ENCODE measurements at places on chromosomes 6 and 20.

- peak; percentile 27 for DNase-seq
Observed at GRCh38 chr6:27753668-27754407, 158.4 kb downstream of the OR2B2 start.

DNA sequence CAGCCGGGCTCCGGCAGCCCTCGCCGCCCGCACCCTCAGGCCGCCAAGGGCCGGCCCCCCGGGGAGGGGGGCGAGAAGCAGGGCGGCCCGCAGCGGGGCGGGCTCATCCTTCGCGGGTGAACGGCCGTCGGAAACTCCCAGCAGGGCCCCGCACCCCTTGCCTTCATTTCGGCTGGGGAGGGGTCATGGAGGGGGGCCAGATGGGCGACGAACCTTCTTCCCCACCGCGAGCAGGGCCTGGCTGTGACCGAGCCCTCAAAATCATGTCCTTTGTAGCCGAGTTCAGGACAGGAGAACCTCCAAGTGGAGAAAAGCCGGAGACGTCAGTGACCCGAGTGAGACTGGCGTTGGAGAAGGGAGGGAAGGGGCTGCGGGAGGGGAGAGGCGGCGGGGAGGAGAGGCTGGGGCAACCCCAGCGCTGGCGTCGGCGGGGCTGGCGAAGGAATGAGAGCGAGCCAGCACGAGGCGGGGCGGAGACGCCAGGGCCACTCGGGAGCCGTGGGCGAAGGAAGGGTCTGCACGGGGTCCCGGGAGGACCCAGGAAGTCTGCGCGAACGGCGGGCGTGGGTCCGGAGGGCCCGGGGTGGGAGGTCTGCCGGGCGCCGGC lies 571 bp upstream of the FOXC1 start:
- no peak for DNase-seq

DNA sequence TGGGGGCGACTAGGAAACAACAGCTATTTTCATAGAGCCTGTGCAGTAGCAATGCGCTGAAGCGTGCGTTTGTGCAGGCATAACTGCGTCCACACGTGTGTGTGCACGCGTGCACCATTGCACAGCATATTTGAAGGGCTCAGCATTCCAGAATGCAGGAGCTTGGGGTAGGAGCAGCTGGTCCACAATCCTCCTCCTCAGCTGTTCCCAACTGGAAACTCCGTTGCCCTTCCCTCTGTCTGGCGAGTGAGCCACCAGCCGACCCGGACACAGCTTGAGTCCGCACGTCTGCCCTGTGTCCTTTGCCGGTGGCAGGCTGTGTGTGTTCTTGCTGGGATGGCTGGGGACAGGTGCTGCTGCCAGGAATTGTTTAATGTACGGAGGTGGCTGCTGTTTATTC lies 110.2 kb downstream of the SASH1 start:
- no peak for DNase-seq

DNA sequence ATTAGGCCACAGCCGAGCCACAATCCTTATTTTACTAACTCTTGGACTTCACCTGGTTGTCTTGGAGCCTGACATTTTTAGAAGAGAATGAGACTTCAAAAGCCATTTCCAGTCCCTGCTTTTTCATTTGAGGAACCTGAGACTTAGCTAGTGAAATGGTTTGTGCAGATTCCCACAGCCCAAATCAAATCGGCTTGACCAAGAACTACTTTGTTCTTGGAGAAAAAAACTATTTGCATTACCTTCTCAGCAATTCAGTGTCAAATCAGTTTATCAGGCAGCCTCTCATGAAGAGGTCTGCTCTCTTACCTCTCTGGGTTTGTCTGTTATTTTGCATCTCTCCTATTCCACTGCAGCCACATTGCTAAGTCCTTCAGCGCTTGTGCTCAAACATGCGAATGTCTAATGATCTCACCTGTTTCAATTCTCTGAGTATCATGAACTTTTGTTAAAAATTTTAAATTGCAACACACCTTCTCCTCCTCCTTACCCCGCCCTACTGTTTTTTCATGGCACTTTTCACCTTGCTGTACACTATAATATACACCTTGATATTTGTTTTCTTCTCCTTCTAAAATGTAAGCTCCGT lies 573 bp upstream of the IFNGR1 start:
- no peak for DNase-seq

DNA sequence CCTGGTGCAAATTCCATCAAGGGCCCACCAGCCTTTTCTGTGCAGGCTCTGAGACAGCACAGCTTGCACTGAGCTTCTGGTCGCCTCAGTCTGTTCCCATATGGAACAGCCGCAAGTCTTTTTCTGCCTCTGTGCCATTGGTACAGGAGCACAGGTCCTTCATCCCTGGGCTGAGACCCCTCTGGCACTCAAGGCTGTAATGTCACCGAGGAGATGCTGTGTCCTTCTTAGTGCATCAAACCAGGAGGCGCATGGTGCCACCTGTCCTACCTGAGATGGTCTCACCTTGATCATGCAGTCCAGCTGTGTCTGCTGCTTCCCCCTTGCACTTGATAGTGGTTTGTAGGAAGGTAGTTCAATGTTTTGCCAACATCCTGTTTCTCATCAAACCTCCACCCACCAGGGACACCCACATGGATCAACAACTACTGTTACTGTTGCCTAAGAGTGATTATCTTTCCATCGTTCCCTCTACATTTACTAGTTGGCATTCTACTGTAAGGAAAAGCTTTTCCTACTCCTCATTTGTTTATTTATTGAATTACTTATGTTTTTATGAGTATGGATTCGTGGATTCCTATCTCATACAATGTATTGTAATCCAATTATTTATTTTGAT lies 29.0 kb downstream of the FAM50B start:
- no peak for DNase-seq

DNA sequence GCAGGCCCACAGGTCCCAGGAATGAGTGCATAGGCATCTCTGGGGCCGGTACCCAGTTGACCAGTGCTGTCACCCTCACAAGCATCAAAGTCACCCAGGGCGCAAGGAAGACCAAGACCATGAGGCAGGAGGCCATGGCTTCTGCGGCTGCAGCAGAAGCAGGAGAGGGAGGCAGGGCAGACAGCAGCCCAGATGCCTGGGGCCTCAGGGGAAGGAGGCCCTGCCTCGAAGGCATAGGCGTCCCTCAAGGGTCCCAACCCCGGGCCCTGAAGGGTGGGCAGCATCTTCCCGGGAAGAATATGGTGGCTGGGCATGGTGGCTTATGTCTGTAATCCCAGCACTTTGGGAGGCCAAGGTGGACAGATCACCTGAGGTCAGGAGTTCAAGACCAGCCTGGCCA lies 3.0 kb downstream of the FAM209A start:
- DNase-seq, result no peak

DNA sequence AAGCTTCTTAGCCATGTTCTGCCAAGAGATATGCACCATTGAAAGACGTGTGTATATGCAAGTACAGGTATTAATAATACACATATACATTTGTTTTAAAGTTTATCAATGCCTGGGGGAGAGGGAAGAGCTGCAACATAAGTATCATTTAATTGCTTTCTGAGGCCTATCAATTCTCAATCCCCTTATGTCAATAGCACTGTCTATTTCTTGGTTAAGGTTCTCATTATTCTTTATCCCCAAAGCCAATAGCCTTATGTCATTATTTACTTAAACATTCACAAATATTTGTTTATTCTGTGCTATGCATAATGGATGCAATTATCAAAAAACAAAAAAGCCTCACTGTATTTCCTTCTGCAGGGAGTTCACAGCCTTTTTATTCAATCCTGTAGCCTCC lies 350.3 kb upstream of the KCNQ5 start:
- no peak for DNase-seq

- no peak for DNase-seq
Observed at GRCh38 chr6:166127624-166128472, 39.8 kb downstream of the TBXT start.

- DNase-seq, result no peak
Observed at GRCh38 chr20:47963022-47963421, 177.7 kb upstream of the SULF2 start.

DNA sequence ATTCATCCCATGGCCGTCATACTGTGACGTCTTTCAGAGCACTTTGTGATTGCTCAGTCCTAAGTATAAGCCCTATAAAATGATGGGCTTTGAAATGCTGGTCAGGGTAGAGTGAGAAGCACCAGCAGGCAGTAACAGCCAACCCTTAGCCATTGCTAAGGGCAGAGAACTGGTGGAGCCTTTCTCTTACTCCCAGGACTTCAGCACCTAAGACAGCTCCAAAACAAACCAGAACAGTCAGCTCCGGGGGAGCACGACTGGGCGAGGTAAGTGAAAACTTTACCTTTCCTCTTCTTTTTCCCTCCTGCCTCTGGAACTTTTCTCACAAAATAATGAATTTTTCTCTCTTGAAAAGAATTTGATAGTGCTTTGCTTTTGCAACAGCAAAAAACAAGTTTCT lies at the start of gene VIP:
VIP (plus strand) TSS at position 104 of the 400 bp plus-strand sequence. CDS start 1,381 bp downstream, outside the sequence.
- DNase-seq, result no peak

DNA sequence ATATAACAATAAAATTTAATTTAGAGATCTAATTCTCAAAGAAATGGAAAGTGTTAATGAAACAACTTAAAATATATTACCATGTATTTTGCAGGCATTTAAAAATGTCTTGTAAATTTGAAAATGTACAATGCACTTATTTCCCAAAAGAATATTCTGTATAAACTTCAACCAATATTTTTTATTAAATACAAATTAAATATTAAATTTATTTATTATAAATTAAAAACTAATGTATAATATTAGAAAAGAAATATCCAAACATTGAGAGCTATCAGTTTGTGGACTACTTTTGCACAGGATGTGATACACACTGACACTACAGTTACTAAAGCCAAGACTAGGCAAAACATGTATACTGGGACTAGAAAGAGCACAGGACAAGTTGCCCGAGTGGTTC lies 707.0 kb upstream of the NRSN1 start:
- DNase-seq, result no peak

DNA sequence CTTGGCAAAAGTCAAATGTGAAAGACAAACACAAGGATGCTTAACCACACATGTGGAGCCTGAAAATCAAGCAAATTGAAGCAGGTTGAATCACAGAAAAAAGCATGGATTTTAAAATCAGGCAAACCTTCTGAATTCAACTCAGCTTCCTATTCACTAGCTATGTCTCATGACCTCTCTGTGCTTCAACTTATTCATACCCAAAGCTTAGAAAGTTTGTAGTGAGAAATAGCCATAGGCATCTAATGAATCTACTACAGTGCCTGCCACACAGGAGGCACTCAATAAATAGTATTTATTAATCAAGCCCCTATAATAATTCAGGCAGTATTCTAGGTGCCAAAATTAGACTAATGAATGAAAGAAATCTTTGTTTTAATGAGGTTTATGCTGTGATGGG lies 112.2 kb upstream of the TNFAIP3 start:
- DNase-seq, result no peak

DNA sequence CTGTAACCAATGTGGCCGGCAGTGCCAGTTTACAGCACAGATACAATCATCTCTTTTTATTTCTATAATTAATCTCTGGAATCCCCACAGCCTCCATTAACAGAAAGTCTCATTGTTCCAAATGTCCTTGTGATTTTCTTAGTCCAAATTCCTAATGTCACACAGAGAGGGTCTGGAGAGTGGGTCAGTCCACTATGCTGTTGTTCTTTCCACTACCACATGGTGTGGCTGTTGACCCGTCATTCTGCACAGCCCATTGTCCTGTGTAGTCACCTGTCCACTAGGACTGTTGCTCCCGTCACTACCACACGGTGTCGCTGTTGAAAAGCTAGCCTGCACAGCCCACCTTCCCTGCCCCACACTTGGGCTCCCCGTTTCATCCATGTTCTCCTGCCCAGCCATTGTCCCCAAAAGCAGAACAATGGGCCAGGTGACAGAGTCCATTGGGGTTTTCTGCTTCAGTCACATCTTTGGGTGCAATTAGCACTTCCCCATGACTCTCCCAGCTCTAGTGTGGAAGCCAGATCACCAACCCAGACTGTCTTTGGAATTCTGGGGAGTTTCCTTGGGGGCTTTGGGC lies 8.6 kb upstream of the LBP start:
- no peak for DNase-seq

DNA sequence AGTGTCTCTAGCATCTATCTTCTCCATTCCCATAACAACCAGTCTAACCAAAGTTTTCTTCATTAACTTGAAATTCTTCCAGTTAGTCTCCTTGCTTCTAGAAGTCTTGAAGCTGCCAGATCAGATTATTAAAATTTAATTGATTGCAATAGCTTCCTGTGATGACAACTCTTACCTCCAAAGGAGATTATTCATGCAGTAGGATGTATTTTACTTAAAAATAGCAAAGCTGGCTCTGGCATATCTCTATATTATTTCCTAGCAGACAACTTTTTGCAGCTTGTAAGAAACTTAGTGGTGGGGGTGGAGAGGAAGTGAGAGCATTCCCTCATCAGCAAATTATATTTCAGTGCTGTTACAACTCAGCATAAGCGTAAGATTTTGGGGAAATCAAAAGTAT lies 290.4 kb downstream of the GRIK2 start:
- DNase-seq, result no peak

DNA sequence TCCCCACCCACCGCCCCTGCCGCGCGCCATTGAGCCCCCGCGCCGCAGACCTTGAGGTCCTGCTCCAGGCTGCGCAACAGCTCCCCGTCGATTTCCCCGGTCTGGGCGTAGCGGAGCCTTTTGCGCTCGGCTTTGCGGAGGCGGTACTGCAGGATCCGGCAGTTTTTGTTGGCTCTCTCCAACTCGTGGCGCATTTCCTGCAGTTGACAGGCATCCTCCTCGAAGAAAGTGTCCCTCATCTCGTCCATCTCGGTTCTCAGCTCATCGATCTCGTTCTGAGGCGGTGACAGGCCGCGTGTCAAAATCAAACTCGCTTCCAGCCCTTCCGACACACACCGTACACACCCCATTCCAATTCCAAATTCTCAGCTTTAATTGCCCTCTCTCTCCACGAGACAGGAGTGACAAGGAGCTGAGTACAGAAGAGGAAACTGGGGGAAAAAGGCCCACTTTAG lies 4.3 kb downstream of the MTCL3 start:
- DNase-seq, result peak; percentile 36

- DNase-seq, result no peak
Observed at GRCh38 chr6:108806171-108806570, 42.1 kb upstream of the ARMC2 start.

DNA sequence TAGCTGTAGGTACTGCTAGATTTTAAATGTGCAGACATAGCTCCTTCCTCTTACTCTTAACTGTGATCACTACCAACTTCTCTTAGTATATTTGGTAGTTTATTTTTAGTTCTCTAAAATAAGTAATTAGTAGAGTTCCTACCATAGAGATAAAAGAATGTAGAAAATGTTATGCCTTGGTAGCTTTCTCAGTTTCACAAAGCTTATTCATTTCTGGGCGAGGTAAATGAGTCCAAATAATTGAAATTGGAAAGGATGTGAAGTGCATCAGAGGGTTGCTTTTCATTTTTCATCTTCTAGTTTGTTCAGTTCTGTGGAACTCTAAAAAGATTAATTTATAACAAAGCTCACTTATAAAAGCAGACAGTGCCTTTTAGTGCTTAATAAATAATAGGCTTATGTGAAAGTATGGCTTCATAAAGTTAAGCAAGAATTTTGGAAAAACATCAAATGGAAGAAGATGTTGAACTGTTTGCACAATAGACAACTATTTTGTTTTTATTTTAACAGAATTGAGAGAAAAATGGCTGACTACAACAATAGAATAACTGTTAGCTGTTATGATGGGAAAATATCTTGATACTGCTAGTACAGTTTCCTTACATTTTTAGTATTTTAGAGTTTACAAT lies 303.7 kb downstream of the UTRN start:
- no peak for DNase-seq

GRCh38 chr20:25369529-25369928 lies 21.1 kb downstream of the ABHD12 start:
- DNase-seq, result no peak
